ENCODE measurements at places on chromosomes 6 and 20. TPM values are rescaled to one million over a fixed set of nuclear protein-coding genes. Genes with fewer than 3 reads are reported as not detected.

The STX11 gene
- 3.0 TPM for polyA plus RNA-seq

- DNase-seq: peak; percentile 40
These were observed 94.0 kb downstream of the ZMYND8 start for GRCh38 chr20:47262365-47263013.

- no peak for DNase-seq
These were observed 32.6 kb downstream of the MAN1A1 start for GRCh38 chr6:119317007-119317406.

The KHDC1L gene
- not detected for polyA plus RNA-seq

The TRAPPC3L gene
- not detected for polyA plus RNA-seq

GRCh38 chr6:128558924-128559323, 38.5 kb upstream of the PTPRK start:
- DNase-seq: no peak

DNA sequence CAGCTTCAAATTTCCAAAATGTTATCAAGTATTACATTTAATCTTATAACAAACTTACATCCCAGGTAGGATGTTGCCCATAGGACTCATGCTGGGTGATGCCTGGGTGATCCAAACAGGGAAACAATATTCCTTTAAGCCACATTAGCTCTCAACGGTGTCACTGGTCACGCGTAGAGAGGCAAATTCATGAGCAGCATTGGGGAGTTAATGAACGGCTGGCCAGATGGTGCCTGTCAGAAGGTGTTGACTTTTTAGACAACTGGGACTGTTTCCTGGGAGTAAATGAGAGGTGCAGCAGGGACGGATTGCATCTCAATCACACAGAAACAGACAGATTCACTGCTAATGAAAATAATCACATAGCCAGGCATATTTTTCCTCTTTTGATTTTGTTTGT, 83.3 kb upstream of the ID4 start:
- DNase-seq: no peak

The ZSCAN16 gene
- polyA plus RNA-seq: 4.0 TPM

The GLP1R gene
- polyA plus RNA-seq: not detected

DNA sequence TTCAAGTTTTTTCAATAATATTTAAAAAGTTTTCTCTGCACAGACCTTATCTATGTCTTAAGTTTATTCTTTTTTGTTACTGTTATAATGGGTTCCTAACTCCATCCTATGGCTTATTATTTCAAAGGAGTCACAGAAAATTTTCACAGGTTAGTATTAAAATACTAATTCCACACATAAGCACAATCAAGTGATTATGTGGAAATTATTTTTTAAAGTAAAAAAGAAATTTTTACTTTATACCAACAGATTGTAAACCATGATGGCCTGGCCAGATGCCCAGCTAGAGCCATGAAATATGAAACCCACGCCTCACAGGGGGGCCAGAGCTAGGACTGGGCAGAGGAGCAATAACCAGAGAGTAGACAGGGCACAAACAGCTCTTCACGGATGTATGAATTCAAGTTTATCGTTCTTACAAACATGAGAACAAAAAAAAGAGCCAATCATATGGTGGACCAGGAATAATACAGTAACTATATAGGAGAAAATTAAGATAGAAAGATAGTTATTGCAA, 34.0 kb downstream of the NUDT3 start:
- DNase-seq: no peak

- DNase-seq: no peak
These were observed 48.7 kb downstream of the UNC5CL start for GRCh38 chr6:40990301-40990700.

GRCh38 chr20:47355489-47356219, 845 bp downstream of the ZMYND8 start:
- no peak for DNase-seq

The HCRTR2 gene
- not detected for polyA plus RNA-seq

- DNase-seq: no peak
These were observed 54.9 kb downstream of the TCP11 start for GRCh38 chr6:35086282-35086632.

DNA sequence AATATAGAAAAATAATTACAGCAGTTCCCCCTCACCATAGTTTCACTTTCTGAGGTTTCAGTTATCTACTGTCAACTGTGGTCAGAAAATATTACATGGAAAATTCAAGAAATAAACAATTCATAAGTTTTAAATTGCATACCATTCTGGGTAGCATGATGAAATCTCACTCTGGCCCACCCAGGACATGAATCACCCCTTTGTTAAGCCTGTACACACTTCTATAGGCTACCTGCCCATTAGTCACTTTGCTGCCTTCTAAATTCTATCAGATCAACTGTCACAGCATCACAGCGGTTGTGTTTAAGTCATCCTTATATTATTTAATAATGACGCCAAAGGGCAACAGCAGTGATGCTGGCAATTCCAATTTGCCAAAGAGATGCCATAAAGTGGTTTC, 140.3 kb upstream of the RUNX2 start:
- no peak for DNase-seq

DNA sequence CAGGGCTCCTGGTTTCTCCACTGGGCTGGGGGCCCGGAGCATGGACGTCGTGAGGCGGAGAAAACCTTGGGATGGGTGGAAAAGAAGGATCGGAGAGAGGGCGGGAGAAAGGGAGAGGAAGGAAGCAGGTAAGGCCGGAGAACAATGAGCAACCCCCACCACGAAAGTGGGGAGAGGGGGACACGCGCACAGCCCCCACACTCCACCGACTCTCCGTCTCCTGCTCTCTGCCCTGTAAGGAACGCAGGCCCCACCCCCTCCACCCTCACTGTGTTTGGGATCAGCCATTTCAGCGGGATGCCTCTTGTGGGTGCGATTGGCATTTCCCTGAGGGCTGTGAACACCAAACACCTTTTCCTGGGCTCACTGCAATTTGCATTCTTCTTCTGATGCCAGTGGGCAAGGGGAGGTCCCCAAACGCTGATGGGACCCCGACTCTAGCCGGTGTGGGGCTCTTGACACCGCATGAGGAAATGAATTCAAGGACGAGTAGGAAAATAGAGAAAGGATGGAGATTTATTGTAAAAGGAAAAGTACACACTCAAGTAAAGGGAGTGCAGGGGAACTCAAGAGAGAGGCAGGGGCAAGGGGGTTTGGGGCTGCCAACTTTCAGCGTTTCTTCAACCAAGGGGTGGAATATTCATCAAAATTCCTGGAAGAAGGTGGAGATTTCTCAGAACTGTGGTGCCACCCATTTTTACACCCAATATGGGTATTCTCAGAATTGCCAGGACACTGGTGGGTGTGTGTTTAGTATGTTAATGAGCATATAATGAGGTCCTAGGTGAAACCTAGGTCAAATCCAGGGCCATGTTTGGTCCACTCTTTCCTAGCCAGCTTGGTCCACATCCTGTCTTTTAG, 13.1 kb upstream of the RAET1L start:
- DNase-seq: no peak

GRCh38 chr6:122449069-122449468, 22.5 kb downstream of the SERINC1 start:
- DNase-seq: no peak

- DNase-seq: no peak
These were observed 53.6 kb upstream of the GJE1 start for GRCh38 chr6:142079130-142079529.

The RIMS1 gene
- polyA plus RNA-seq: 0.40 TPM

DNA sequence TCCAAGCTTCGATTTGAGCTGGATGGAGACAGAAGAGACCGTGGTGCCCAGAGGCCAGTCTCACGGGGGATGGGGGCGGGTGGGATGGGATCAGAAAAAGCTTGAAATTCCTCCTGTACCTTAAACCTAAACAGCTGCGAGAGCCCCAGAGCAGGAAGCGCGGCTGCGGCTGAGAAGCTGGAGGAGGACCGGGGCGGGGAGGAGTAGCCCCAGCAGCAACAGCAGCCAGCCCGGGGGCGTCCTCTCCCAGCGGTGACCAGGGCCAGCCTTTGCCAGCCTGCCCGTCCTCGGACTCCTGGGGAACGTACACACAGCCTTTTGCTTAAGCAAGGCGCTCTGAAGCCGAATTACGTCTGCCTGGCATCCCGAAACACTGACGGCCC, 17.4 kb upstream of the PRDM13 start:
- no peak for DNase-seq

The HLA-DRB1 gene
- 20.5 TPM for polyA plus RNA-seq

The TMEM244 gene
- polyA plus RNA-seq: not detected

DNA sequence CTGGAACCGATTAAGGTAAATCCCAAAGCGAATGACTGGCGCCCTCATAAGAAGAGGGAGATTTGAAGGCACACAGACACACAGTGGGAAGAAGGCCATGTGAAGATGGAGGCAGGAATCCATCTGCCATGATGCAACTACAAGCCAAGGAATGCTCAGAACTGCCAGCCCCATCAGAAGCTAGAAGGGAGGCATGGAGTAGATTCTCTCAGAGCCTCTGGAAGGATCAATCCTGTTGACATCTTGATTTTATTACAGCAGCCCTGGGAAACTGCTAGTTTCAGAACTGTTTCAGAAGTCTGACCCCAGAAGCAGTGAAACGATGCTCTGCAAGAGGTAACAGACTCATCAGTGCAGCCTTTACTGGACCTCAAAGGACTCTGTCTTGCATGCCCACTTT, 103.5 kb upstream of the GPR6 start:
- no peak for DNase-seq

The LRRN4 gene
- 0.23 TPM for polyA plus RNA-seq

- DNase-seq: no peak
These were observed 370.6 kb downstream of the PHF3 start for GRCh38 chr6:64006246-64006645.

GRCh38 chr20:38231531-38232121, 28.9 kb downstream of the KIAA1755 start:
- peak; percentile 62 for DNase-seq

DNA sequence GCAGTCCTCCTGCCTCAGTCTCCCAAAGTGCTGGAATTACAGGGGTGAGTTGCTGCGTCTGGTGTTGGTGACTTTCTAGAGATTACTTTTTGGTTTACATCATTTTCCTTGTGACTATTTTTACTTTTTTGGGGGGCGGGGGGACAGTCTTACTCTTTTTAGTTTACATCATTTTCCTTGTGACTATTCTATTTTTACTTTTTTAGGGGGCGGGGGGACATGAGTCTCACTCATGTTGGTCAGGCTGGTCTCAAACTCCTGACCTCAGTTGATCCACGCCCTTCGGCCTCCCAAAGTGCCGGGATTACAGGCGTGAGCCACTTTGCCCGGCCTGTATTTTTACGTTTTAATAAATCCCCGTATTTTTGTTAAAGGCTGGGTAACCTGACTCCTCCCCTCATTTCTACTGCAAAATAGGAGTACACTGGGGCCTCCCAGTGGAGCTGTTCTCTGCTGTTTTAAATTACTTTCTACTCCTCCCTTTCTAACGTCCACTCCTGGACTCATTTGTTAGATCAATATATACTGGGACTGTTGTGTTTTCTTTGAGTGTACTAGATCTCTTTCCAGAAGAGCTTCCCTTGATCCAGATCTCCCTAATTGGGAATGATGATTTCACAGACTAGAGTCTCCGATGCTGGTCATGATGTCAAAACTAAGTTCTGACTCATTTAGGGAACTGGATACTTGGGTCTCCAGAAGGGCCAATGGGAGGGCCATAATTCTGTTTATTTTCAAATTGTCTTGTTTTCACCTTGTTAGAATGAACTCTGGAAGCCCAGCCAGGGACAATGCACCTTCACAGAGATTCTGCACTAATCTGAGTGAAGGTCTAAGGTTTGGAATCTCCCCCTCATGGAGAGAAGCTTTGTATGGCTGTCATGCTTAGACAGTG, 9.2 kb downstream of the HSPA1B start:
- no peak for DNase-seq

All from hindlimb muscle (tissue), 1 donor.